Activated CD8-positive, alpha-beta memory T cell treated with anti-CD3 and anti-CD28 coated beads for 4 hours (primary cell): ENCODE measurements at places on chromosomes 16 and 17.

GRCh38 chr16:66254751-66255150, 111.7 kb upstream of the CDH5 start:
- DNase-seq: no peak

DNA sequence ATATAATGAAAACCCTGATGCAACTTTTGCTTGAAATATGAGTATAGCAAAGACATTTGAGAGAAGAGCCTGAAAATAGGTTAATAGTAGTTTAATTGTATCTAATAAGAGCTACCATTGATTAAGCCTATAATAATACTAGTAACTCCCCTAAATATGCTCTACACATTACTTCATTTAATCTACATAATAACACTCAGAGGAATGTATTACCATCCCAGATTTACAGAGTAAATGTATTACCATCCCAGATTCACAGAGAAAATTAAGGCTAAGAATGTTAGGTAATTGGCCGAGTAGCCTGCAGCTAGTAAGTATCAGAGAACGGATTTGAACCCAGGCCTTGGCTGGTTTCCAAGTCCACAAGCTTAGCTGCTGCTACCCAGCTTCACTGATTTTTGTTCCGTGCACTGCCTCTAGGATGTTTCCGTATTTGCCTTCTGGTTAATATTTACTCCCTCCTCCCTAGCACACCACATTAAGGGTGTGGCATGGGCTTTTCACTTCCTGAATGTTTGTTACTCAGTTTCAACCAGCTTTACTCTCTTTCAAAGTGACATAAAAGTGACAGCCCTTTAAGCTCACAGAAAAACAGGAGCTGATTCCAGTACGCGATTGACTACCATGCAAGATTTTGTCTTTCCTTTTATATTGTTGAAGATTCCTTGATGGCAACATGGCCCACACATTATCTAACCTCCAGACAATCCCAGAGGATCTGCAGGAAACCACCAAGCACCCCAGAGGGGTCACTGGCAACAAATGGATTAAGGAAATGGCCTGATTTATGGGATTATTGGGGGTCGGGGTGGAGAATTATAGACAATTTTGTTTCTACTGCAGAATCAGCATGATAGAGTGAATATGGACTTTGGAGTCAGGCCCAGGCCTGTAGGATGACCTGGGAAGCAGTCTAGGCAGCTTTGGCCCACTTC, 26.7 kb upstream of the TOX3 start:
- DNase-seq: no peak

- DNase-seq: no peak
Observed at GRCh38 chr17:7191571-7192270, 12.6 kb upstream of the ASGR1 start.

DNA sequence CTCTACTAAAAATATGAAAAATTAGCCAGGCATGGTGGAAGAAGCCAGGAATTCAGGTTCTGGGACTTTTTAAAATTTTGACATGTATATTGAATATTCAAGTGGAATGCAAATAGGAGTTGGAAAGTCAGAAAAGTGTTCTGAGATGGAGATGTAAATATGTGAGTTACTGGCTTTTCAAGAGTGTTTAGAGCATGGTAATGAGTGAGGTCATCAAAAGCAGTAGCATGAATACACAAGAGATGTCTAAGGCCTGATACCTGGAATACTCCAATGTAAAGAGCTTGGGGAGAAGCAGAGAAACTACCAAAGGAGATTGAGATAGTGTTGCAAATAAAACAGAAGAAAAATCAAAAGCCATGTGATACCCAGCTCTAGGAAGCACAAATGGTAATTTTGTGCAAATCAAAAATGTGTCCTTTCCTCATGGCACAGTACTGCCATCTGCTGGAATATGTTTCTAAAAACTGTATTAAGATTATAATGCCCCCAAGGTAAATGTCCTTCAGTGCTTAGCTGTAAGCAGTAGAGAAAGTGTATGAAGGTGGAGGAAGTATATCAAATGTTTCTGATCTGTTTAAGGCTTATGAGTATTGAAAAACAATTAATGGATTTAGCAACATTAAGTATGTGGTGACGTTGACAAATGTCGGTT, 908.4 kb downstream of the KCNJ18 start:
- DNase-seq: no peak

GRCh38 chr16:81586417-81586816, 141.8 kb downstream of the CMIP start:
- DNase-seq: no peak

- no peak for DNase-seq
Observed at GRCh38 chr17:43442711-43443110, 41.1 kb upstream of the DHX8 start.

DNA sequence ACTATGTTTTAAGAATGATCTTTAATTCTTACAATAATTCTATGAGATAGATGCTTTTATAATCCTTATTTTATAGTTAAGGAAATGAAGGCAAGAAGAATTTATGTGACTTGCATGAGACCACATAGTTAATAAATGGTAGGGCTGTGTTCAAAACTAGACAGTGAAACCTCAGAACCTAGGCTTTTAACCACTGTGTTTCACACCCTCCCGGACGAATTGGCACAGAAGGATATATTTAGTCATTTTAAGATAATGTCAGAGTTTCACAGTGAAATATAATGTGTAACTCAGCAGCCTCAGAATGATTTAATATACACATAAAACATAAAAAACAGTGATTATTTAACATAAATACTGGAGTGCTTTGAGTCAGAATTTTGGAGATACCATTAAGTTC, 57.0 kb downstream of the NSRP1 start:
- no peak for DNase-seq

DNA sequence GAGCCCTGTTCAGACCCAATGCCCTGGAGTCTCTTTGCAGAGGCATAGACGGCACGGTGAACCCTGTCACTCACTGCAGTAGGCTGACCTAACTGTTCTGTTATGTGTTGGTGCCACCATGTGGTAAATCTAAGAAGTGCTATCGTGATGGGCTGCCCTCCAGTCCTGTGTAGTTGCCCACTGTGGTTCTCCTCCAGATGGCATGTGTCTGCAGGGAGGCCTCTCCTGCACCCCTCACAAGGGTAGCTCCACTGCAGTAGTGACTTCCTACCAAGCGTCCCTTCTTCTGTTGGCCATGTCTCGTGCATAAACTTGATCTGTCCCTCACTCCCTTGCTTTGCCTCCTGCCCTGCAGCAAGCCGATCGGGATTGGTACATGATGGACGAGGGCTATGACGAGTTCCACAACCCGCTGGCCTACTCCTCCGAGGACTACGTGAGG, 5.8 kb downstream of the DHX38 start:
- peak; percentile 4 for DNase-seq

- no peak for DNase-seq
Observed at GRCh38 chr17:50311112-50311460, 34.8 kb upstream of the XYLT2 start.

GRCh38 chr17:2656283-2656682, 55.3 kb downstream of the CLUH start:
- DNase-seq: no peak

GRCh38 chr16:85754413-85754812, 3.5 kb upstream of the C16orf74 start:
- DNase-seq: no peak

DNA sequence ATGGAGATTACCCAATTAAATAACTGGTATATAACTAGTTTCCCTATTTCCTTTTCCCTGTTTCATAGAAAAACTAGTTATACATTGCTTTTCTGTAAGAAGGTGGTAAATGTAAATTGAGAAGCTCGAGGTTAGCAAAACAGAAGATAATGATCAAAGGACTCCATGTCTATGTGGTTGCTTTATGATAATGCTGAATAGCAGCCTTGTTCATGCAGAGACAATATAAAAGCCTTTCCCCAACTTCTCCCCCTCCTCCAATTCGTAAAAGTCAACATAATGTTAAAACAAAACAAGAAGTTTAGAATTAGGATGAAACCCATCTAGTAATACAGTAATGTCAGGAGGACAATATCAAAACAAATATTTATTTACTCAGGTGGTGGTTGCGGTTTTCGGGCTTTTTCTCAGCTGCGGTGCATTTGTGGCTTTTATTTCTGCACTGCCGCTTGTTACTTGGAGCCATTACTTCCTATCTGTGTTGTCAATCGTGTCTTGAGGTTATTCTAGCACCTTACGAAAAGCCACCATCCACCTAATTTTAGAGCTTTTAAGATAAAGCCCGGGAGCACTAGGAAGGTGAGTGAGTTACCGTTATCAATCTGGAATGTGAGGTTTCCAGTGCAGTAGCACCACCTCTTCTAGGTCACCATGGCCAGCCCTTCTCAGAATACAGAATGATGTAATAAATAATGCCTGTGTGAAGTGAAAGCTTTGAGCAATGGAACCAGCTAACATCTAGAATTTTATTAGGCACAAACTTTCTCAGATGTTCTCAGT, 297.5 kb downstream of the CDH13 start:
- DNase-seq: no peak

DNA sequence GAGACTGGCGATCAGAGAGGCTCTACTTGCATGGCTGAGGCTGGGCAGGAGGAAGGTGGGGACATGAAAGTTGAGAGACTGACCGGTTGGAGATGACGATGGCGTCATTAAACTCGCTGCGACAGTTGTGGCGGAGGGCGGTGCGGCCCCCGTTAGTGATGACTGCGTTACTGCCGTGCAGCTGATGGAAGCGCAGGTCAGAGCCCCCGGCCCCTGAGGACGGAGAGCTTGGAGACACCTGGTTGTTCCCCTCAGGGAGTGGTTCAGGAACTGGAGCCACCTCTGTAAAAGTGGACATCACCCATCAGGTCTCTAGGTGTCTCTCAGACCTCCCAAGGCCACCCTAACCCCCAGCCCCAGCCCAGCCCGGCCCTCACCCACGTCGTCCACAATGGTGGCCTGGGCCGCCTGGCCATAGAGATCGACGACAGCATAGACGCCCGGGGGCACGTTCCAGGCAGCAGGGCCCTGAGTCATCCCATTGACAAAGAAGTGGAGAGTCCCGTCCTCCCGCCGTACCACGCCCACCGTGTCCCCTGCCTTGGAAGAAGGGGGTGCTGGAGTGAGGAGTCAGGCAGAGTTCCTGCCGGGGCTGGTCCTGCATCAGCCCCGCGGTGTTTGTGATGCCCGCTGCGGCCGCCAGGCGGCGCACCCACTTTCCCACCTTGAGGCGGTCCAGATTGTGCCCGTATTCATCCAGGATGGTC, 5.3 kb downstream of the NEURL4 start:
- no peak for DNase-seq

DNA sequence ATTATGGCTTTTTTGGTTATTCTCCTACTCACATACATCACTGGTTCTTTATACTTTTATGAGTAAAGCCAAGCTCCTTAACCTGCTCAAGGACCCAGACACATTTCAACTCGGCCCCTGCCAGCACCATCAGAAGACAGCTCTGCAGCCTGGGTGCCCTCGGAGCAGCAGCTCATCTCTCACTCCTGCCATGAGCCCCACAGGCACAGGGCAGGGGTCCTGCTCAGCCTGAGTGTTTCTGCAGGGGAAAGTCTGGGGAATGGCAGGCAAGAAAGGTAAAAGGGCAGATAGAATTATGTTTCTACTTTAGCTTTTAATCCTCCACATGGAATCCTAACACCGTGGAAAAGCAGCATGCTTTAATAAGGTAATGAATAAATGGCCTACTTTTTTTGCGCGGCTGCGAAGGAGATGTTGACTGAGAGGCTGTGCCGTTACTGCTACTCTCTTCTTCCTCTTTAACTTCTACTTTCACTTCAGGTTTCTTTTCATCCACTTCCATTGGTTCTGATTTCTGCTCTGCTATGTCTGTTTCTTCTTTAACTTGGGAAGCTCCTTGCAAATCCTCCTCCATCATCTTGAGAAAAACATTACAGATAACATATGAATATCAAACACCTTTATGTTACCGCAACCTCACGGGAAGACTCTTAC, 50.1 kb upstream of the TRAP1 start:
- no peak for DNase-seq
